ENCODE measurements at places on chromosomes 3 and 15.

DNA sequence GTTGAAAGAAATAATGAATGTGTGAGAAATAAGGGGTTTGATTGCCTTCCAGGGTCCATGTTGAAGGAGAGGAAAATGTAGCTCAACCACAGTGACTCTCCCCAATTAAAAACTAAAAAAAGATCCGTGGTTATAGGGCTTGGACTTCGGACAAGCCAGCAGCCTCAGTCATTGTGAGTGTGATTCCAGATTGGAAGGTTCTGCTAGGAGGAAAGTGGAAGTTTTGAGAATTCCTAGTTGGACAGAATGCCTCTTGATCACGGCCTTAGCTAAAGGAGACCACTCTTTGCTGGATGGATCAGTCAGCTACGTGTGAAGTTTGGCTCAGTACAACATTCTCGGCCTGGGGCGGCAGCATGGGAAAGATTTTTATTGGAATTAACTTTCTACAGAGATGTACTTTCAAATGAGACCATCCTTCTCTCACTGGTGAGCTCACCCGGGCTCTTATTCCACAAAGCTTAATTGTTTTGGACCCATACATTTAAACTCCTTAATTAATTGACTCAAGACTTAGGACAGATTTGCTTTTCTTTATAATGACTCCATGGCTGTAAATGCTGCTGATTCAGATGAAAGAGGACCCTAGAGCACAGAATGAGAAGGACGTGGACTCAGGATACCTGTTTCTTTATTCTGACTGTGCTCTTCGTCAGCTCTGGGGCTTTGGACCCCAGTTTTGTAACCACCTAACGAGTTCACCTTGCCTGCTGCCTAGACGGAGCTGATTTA lies 27.5 kb downstream of the FLNB start:
- DNase-seq, result no peak

GRCh38 chr15:98150084-98150483 lies 189.6 kb downstream of the ARRDC4 start:
- DNase-seq, result no peak

DNA sequence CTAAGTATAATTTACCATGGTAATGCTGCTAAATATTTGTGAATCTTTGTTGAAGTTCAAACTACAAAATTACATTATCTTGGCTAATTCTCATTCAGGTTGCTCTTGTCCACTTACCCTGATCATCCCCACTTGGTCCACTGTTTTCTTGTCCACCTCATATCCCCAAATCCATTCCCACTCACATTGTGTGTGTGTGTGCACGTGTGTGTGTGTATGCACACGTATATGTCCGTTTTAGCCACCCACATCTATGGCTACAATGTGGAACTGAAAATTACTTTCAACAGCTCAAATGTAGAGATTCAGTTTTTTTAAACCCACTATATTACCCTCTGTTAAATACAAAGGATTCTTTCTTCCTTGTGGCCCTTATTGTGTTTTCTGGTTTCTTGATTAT lies 15.2 kb upstream of the MEIS2 start:
- no peak for DNase-seq

- no peak for DNase-seq
These were observed 5.1 kb upstream of the B4GALT4 start for GRCh38 chr3:119245778-119246177.

- no peak for DNase-seq
These were observed 4.9 kb downstream of the PRRT3 start for GRCh38 chr3:9947025-9947995.

DNA sequence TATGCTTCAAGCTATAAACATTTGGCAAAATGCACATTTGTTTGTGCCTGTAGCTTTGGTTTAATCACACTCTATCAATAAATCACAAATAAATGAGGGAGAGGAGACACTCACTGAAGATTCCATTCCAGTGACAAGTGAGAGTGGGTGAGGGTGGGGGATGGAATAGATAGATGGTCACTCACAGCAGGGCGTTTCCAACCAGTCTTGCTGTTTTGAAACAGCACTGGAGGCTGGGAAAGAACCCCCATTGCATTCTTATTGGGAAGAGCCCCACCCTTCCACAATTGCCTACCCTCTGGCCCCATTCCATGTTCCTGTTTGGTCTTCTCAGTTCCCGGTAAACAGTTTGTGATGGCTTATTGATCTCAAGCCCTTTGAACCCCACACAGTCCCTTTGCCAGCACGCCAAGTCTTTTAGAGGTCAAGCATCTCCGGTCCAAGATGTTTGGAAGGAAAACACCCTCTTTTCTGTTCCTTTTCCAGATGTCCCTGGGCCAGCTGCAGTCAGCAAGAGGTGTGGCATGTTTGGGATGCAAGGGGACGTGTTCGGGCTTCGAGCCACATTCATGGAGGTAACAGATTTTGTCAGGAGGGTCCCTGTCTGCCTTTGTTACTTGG lies 30.7 kb downstream of the LMCD1 start:
- no peak for DNase-seq

GRCh38 chr3:42451116-42451515 lies 40.7 kb upstream of the LYZL4 start:
- DNase-seq, result no peak

DNA sequence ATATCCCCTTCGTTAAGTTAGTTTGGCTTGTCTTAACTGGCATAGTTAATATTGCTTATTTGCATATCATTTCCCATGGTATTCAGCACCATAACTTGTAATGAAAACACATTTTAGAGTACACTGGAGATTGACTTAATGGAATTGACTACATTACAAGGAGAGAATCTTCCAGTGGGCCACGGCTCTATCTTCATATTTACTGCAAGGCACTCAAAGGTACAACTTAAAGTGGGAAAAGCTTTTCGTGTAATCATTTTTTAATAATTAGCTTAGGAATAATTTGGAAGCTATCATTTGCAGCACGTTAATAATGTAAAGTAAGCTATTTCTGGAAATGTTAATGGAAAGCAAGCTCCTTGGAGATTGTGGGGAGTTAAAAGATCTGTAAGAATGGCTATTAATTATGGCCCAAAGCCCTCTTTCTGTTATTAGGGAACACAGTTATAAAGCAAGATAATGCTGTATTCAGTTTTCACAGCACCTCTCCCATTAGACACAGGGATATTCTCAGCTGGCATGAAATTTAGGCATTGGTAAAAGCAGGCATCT lies 551.5 kb upstream of the RGMA start:
- DNase-seq, result no peak

GRCh38 chr3:50165910-50166538 lies 10.9 kb downstream of the SEMA3F start:
- DNase-seq, result no peak

DNA sequence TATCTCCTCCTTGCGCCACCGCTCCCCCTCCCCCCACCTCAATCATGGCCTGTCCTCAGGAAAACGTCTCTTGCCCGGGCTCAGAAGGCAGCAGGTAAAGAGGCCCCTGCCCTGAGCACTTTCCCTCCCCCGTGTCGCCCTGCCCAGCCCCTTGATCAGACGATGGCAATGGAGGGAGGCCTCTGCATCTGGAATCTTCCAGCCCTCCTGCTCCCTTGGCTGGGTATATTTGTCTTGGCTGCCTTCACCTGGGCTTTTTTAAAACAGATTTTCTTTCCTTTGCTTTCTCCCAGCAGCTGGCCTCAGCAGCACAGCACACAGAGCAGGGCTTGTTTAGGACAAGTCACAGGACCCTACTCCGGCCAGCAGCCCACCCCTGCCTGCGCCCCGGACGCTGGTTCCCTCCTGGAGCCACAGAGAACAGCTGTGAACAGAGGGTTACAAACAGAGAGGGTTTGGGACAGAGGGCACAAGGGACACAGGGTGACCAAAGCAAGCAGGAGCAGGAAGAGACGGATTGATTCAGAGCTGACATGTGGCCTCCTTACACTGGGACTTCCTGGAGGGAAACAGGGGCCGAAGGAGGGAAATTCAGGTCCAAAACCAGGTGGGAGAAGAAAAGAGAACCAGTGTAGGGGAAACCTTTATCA lies 78.7 kb downstream of the ISG20 start:
- no peak for DNase-seq

DNA sequence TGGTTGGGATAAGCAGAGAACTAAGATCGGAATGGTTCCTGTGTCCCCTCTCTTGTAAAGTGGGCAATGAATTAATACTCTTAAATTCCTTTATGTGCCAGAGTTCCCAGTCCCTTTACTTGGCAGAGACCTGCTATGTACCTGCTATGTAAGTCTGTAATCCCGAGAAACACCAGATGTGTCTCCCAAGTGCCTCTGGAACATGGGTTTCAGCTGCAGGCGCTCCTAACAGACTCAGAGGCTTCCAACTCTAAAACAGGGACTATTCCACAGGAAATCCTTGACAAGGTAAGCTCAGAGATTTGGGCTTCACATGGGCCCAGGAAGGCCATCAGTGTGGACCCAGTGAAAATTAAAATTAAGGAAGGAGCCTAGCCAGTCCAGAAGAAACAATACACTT lies 117.7 kb upstream of the PLCL2 start:
- no peak for DNase-seq

DNA sequence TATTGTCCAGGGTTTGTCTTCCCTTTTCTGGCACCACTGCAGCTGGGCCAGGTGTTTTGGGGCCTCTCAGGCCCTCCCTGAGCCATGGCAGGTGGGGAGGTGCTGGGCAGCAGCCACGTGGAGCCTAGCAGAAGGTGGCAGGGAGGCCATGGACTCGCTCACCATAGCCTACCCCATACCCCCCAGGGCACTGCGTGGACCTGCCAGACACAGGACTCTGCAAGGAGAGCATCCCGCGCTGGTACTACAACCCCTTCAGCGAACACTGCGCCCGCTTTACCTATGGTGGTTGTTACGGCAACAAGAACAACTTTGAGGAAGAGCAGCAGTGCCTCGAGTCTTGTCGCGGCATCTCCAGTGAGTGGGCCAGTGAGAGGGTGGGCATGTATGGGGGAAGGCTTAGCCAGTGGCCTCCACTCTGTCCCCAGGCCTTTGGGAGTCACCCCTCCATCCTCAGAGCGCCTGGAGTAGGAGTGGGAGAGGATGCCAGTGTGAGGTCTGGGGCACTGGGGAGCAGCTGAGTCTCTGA lies 11.9 kb downstream of the SPINT1 start:
- no peak for DNase-seq

GRCh38 chr3:121649645-121650044 lies 11.1 kb downstream of the HCLS1 start:
- DNase-seq, result no peak

DNA sequence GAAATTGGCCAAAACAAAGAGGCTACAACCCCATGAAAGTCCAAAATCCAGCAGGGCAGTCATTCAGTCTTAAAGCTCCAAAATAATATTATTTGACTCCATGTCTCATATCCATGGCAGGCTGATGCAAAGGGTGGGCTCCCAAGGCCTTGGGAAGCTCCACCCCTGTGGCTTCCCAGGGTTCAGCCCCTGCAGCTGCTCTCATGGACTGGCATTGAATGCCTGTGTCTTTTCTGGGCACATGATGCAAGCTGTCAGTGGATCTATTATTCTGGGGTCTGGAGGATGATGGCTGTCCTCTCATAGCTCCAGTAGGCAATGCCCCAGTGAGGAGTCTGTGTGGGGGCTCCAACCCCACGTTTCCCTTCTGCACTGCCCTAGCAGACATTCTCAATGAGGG lies 81.8 kb downstream of the ZMAT3 start:
- DNase-seq, result no peak

DNA sequence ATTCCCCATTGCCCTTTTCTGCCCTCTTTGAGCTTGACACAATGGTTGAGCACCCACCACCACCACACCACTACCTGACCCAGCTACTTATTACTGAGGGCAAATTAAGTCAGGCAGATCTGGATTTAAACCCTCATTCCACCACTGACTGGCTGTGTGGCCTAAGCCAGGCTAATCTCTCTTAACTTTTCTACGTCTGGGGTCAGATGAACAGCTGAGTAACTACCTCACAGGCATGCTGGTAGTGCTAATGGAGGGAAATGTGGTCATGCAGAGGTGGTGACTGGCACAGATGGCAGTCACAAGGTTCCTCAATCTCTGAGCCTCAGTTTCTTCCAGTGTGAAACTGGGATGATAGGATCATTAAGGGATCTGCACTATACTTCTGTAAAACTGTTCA lies 4.3 kb upstream of the MRPS25 start:
- no peak for DNase-seq

GRCh38 chr3:13051066-13051465 lies 22.2 kb downstream of the IQSEC1 start:
- DNase-seq, result no peak

- no peak for DNase-seq
These were observed 104.2 kb downstream of the DGKG start for GRCh38 chr3:186257866-186258265.

- no peak for DNase-seq
These were observed 34.1 kb downstream of the KPNA4 start for GRCh38 chr3:160531311-160531710.

GRCh38 chr15:63501256-63502089 lies 2.9 kb upstream of the USP3 start:
- DNase-seq, result no peak

DNA sequence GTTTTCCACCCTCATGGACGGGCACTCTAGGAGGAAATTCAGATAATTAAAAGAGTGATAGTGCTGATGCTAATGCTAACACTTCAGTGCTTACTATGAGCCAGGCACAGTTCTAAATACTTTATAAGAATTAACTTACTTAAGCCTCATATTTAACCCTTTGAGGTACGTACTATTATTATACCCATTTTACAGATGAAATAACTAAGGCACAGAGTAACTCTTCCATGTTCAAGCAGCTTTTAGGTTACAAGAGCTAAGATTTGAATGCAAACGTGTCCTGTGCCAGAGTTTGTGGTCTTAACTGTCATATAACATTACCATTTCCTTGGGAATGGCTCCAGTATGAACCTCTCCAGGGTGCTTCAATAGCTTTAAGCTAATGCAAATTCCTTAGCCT lies 114.7 kb upstream of the PRR23C start:
- DNase-seq, result no peak

DNA sequence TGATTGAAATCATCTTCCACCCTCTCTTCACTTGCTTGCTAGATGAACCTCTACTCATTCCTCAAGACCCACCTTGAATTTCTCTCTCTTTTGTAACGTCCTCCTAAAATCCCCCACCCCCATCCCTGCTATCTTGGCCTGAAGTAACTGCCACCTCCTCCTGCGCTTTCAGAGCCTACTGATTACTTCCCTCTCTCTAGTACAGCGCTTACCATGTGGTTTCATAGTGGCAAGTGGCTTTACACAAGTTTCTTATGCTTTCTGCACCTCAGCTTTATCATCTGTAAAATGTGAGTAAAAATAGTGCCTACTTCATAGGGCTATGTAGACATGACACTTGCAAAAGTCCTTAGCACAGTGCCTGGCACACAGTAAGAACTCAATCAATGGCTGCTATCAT lies 28.7 kb upstream of the DAZL start:
- DNase-seq, result no peak

Data from GM12892 (cell line).